ENCODE measurements at places on chromosomes 5 and 9. TPM values are rescaled to one million over a fixed set of nuclear protein-coding genes. Genes with fewer than 3 reads are reported as not detected.

Gene PAPPA
- polyA plus RNA-seq: 2.6 TPM

Gene RALGPS1
- 0.97 TPM for polyA plus RNA-seq

Gene SEMA4D
- 0.43 TPM for polyA plus RNA-seq

Gene FST
- 276 TPM for polyA plus RNA-seq

Gene ADAMTS2
- not detected for polyA plus RNA-seq

Gene SGCD
- polyA plus RNA-seq: not detected

Gene TMC1
- polyA plus RNA-seq: 0.24 TPM

Gene PCDHGA3
- not detected for polyA plus RNA-seq

Gene SPATA31D4
- not detected for polyA plus RNA-seq

Gene CDX1
- not detected for polyA plus RNA-seq

Gene FBXL7
- polyA plus RNA-seq: 0.22 TPM

Gene MLANA
- polyA plus RNA-seq: not detected

Gene ADRB2
- 29.4 TPM for polyA plus RNA-seq

Gene ARHGEF37
- polyA plus RNA-seq: 8.7 TPM

Gene ECSCR
- polyA plus RNA-seq: not detected

Gene ANKH
- 12.9 TPM for polyA plus RNA-seq

Gene SLC31A1
- 21.1 TPM for polyA plus RNA-seq

Gene SYNPO
- 10.7 TPM for polyA plus RNA-seq

Gene RNF180
- polyA plus RNA-seq: 2.8 TPM

Gene ZNF483
- polyA plus RNA-seq: 0.46 TPM
